Aorta (tissue), 5 donors: ENCODE measurements at places on chromosomes 7 and 10. TPM values are rescaled to one million over a fixed set of nuclear protein-coding genes. Genes with fewer than 3 reads are reported as not detected.

Gene ASB10
- not detected for total RNA-seq

Gene PNLIP
- total RNA-seq: 2.3 TPM

Gene CEP55
- 0.55 TPM for total RNA-seq

Gene SCIN
- 4.2 TPM for total RNA-seq

Gene SFRP5
- 1.4 TPM for total RNA-seq

Gene KCNMA1
- 163 TPM for total RNA-seq

Gene ZMIZ2
- 96.6 TPM for total RNA-seq
